ENCODE measurements at places on chromosomes 1 and 21.
A peak's percentile ranks its signal among the peaks of the same experiment; 100 is the strongest.

- no peak for DNase-seq
Measured at GRCh38 chr1:104648269-104648691, 898.6 kb downstream of the AMY1C start.

- no peak for DNase-seq
Measured at GRCh38 chr1:87197156-87197555, 131.5 kb upstream of the LMO4 start.

DNA sequence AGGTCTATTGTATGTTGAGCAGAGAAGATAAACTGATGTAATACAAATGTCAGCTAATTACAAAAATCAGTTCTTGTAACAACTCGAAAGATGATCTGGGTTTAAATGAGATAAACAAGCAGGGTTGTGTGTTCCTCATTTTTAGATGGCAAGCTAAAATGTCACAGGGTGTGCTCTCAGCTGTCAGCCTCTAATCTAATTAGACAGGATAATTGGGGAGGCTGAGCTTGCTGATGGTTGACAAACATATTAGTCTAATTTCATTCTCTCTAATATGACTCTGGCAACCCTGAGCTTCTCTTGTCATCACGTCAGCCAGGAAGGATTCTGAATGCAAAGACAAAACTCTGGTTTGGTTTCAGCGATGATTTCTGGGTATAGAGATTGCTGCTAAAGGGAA lies 335.3 kb upstream of the KAZN start:
- no peak for DNase-seq

DNA sequence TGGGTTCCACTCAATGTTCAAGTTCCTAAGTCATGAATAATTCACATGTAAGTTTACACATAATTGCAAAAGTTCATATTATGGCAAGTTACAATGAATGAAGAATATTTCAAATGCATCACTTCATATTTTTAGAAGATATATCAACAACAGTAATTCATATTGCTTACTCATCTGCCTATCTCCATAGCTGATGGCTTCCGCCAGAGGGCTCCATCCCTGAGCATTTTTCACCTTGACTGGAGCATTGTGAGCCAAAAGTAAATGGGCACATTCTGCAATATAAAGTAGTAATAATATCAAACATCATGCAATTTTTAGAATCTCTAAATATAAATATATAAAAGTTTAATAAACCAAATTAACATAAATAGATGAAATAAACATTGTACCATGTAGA lies 29.8 kb downstream of the ANKRD13C start:
- no peak for DNase-seq

- DNase-seq = no peak
Measured at GRCh38 chr1:225824533-225824941, 14.6 kb downstream of the EPHX1 start.

GRCh38 chr1:69858534-69858933 lies 290.8 kb downstream of the LRRC7 start:
- no peak for DNase-seq

DNA sequence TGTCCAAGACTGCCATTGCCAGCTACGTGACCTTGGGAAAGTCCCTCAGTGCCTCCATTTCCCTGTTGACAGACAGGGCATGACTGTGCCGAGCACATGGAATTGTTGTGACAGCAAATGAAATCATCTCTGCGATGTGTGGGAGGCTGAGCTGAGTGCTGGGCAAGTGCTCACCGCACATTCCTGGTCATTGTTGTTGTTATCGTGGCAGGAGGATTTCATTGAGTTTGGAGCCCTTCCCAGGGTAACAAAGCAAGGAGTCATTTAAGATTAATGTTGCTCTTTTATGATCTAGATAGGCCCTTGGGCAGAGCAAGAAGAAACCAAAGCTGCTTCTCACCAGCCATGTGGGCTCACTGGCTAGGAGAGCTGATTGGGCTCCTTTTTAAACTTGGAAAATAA lies 39.6 kb upstream of the ITPKB start:
- no peak for DNase-seq

GRCh38 chr1:9721606-9722377 lies 70.3 kb downstream of the PIK3CD start:
- DNase-seq = peak; percentile 74

DNA sequence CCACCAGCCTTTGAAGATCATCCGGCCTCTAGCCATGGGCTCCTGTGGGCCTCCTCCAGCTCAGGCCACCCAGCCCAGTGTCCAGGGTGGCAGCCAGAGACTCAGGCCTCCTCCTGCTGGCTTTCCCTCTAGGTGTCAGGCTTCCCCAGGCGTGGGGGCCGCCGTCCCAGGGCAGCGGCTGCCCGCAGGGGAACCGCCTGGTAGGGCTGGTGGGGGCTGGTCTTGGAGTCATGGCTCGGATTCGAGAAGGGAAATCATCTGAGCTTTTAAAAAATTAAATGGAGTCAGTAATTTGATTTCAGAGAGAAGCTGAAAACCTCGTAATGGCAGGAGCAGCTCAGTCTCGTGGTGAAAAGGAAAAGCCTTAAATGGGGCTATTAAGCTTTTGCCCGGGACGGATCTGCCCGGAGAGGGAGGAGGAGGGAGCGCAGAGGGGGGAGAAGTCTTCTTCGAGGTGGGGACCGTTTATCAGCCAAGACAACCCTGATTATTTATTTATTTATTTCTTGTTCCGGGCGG lies 66.4 kb upstream of the TARDBP start:
- no peak for DNase-seq

DNA sequence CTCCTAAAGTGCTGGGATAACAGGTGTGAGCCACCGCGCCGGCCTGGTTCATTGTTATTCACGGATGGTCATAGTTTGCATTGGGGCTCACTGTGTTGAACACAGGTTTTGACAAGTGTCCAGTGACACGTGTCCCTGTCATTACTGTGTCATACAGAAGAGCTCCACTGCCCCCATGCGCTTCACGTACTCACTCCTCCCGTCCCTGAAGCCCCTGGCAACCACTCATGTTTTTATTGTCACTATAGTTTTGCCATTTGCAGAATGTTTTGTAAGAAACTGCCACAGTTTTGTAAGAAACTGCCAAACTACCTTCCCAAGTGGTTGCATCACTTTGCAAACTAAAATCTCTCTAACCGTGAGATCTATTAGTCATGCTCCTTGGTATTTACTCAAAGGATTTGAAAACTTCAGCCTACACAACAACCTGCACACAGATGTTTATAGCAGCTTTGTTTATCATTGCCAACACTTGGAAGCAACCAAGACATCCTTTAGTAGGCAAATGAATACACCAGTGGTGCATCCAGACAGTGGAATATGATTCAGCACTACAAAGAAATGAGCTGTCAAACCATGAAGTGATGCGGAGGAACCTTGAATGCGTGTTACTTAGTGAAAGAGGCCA lies 163.2 kb upstream of the COL6A1 start:
- no peak for DNase-seq

DNA sequence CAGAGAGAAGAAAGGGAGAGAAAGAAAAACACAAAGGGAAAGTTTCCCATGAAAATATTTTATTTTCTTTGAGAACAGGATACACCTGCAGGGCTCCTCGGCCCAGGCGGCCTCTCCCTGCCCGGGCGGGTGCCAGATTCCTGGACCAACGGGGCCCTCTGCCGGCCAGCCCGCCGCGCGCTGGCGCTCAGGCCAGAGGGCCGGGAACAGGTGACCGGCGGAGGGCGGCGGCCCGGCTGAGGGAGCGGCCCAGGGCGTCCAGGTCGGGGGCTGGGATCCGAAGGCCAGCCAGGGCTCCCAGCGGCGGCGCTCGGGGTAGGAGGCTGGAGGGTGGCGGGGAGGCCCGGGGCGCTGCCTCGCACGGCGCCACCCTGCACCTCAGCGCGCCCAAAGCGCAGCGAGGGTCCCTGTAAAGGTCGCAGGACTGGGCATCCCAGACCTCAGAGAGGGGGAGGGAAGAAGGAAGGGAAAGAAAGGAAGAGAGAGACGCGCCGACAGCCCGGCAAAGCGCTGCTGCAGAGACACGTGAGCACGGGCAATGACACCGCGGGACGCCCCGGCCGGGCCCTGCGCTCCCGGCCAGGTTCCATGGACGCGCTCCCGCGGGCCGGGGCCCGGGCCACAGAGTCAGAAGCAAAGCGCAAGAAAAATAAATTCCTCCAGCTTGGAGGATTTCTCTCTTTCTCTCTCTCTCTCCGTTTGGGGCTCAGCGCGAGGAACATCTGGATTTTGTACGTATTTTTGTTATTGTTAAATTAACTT lies 927 bp downstream of the WNT9A start:
- no peak for DNase-seq

DNA sequence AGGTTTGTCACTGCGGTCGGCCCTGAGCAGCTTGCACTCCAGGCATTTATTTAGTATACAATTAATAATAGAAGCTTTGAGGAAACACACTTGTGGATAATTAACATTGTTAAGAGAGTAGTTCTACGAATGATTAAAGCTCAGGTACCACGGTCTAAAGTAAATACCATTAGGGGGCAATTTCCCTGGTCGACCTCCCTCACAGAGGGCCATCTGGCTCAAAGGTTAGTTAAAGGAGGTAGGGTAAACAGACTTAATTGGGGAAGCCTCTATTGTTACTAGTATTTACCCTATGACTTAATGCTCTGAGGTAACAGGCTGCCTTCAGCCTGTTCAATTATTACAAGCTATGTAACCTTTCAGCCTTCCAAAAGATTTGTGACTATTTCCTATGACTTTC lies 122.3 kb upstream of the SLC44A3 start:
- no peak for DNase-seq

DNA sequence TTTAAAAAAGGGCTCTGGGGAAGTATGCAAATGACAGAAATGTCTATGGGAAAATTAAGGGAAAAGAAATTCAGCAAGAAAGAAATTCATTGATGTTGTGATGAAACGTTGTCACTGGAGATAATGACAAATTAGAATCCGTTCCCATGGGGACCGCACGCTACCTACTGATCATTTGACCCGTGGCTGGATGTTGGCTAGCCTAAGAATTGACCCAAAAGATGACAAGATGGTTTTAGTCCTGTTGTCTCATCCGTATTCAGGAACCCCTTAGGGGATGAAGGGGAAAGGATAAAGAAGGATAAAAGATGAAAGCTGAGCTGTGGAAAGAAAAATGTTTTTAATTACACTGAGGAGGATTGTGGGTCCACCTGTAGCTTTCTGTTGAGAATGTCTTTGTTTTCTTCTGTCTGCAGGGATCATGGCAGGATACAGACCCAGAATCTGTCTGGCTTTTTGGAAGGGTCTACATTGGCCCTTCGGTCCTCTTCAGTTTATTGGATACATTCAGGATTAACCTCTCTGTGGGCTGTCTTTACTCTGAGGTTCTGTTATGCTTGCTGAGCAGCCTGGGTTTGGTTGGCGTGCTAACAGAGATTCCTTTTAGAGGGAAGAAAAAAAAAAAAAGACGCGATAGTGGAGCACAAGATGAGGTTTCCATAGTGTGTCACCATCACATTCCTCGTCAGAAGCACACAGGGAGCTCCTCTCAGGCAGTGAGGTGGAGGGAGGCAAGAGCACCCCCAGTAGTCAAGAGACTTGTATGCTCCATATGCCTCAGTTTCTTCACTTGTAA lies 106.2 kb downstream of the CACHD1 start:
- no peak for DNase-seq

GRCh38 chr1:6041432-6042062 lies 4.1 kb upstream of the KCNAB2 start:
- no peak for DNase-seq

GRCh38 chr1:111214074-111214801 lies 13.3 kb upstream of the CHI3L2 start:
- DNase-seq = no peak

- no peak for DNase-seq
Measured at GRCh38 chr1:7469255-7469938, 301.7 kb upstream of the VAMP3 start.

GRCh38 chr1:169129109-169129784 lies 22.8 kb downstream of the ATP1B1 start:
- no peak for DNase-seq

- no peak for DNase-seq
Measured at GRCh38 chr1:87523466-87523865, 194.8 kb downstream of the LMO4 start.

- DNase-seq = no peak
Measured at GRCh38 chr1:230166366-230167132, 99.5 kb downstream of the GALNT2 start.

- no peak for DNase-seq
Measured at GRCh38 chr1:114347431-114348209, 163.4 kb downstream of the TRIM33 start.

GRCh38 chr1:234969581-234970400 lies 158.8 kb downstream of the TOMM20 start:
- DNase-seq = no peak

All from effector memory CD4-positive, alpha-beta T cell (primary cell).